ENCODE measurements at places on chromosomes 7 and 10. TPM values are rescaled to one million over a fixed set of nuclear protein-coding genes. Genes with fewer than 3 reads are reported as not detected.

The EPDR1 gene
- 8.2 TPM for total RNA-seq

The C1QL3 gene
- not detected for total RNA-seq

The SPACDR gene
- not detected for total RNA-seq

The KIAA1217 gene
- 83.6 TPM for total RNA-seq

The LRRC17 gene
- 8.2 TPM for total RNA-seq

The MYO1G gene
- total RNA-seq = 2.2 TPM

DNA sequence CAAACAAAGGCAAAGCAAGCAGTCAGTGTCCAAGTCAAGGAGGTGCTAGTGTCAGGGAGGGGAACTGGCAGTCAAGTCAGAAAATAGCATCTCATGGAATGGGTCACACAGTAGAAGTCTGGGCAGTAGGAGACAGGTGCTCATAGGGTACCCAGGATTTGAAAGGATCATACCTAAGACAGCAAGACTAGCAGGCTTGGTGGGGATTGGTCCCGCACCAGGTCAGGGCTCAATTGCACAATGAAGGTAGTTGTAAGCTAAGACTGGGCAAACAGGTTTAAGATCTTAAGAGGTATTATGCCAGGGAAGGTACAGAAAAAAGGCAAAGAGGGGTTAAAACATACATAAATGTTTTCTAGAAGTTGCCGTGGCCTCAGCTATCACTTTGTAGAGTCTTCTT is 181.4 kb upstream of the ETV1 start:
- H3K27me3 ChIP-seq = no peaks in the 10 kb centered on the region
- H3K4me1 ChIP-seq = no peaks in the 10 kb centered on the region
- no peak for DNase-seq
- no peak overlapping the region for H3K27ac ChIP-seq
- H3K4me3 ChIP-seq = no peak overlapping the region
- no peaks in the 10 kb centered on the region for H3K36me3 ChIP-seq

GRCh38 chr7:66198956-66199355 is 6.2 kb upstream of the TPST1 start:
- no peak for DNase-seq
- H3K36me3 ChIP-seq = no peaks in the 10 kb centered on the region
- H3K27me3 ChIP-seq = no peaks in the 10 kb centered on the region
- H3K4me1 ChIP-seq = no peaks in the 10 kb centered on the region

DNA sequence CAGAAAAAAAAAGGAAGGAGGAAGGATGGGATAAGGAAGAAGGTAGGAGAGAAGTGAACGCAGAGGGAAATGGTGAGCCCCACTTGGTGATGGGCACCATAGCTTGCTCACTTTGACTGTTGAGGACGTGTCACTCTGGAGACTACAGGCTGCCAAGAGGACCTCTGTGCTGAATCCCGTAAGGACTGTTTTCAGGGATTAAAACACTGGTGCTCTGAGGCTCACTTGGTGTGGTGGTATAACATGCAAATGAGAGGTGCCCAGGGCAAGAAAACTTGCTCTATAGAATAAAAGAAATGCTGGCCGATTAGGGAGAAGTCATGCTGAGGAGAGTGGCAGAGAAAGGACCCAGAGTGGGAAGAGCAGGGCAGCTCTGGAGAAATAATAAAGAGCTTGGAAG is 5.3 kb upstream of the IL2RA start:
- H3K4me3 ChIP-seq = no peak overlapping the region
- H3K27me3 ChIP-seq = no peaks in the 10 kb centered on the region
- no peak for DNase-seq
- no peaks in the 10 kb centered on the region for H3K4me1 ChIP-seq
- H3K27ac ChIP-seq = no peak overlapping the region

- H3K27me3 ChIP-seq = no peaks in the 10 kb centered on the region
- no peak overlapping the region for H3K27ac ChIP-seq
- no peaks in the 10 kb centered on the region for H3K4me1 ChIP-seq
- H3K4me3 ChIP-seq = no peak overlapping the region
Observed at GRCh38 chr7:149409895-149410294, 51.0 kb downstream of the ZNF777 start.

GRCh38 chr10:71072823-71073210 is 139.6 kb upstream of the UNC5B start:
- H3K27ac ChIP-seq = no peak overlapping the region
- no peaks in the 10 kb centered on the region for H3K27me3 ChIP-seq
- H3K4me3 ChIP-seq = no peak overlapping the region

DNA sequence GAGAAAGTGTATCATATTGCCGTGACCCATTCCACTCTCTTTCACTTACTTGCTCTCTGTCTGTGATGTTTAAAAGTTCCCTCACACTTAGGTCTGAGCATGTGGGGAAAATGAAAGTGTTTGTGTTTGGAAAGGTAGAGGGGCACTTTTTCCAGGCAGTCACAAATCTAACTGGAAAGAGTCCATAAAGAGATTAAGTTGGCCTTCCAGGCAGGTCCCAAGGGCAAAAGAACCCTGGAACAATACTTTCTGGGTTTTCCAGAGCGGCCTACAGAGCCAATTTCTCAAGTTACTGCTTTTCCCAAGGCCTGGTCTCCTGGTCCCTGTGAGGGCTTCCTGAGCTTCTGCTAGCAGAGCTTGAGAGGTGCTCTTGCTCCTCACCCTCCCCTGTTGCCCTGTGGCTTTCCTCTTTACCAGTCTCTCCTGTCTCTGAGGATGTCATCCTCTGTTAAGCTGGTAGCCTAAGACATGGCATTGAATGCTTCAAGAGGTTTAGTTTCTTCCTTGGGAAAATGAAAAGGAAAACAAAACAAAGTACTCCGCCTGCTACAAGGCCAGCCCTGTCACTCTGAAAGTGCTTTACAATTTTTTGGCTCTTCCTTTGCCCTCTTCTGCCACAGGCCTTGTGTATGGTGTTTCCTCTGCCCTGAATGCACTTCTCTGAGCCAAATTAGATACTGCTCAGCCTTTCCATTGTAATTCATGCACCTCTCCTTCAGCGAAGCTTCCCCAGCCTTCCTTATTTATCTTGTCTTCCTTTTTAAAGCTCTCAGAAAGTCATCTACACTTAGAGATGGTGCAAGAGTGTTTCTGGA is 20.1 kb downstream of the TES start:
- H3K4me3 ChIP-seq = peak overlapping the region; percentile 27
- no peaks in the 10 kb centered on the region for H3K27me3 ChIP-seq
- H3K4me1 ChIP-seq = no peaks in the 10 kb centered on the region
- H3K36me3 ChIP-seq = no peaks in the 10 kb centered on the region
- DNase-seq = no peak

GRCh38 chr7:150383710-150384397 is 4.7 kb downstream of the ZNF775 start:
- H3K36me3 ChIP-seq = no peaks in the 10 kb centered on the region
- H3K4me1 ChIP-seq = peaks cover 11% of the 10 kb centered on the region
- DNase-seq = peak; percentile 91
- peak overlapping the region; percentile 72 for H3K27ac ChIP-seq
- H3K27me3 ChIP-seq = no peaks in the 10 kb centered on the region

All from breast epithelium (tissue), 4 donors.